ENCODE measurements at places on chromosomes 6 and 20.
A peak's percentile ranks its signal among the peaks of the same experiment; 100 is the strongest.

DNA sequence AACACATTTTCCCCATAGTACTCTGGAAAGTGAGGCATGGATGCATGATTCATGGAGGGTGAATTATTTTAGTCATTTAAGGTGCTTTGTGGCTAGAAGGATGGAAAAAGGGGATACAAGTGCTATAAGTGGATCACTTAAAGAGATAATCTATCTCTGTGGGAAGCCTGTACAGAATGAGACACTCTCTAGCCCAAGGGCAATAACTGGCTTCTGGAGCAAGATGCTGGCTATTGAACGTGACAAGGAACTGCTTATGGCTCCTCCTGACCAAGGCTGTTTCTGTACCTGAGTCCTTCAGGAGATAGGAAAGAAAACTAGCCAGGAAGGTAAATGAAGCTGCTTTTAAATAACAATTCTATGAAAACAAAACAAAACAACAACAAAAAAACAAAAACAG lies 590.7 kb downstream of the EYS start:
- DNase-seq = no peak

DNA sequence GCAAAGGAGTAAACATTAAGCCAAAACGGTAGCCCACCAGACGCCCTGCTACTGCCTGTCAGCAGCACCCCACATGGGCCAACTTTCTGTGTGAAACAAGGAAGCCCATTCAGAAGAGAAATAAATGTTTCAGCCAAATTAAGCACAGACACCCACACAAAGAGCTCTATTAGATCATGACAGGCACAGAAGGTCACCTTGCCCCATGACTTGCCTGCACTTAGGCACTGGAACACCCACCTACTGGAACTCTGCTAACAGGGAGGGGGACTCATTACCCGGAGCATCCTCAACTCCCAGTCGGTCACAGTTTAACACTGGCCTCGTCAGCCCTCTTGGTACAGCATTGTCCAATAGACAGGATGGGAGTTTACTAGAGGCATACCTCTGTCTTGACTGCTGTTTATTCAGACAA lies 31.8 kb downstream of the GFOD1 start:
- no peak for DNase-seq

DNA sequence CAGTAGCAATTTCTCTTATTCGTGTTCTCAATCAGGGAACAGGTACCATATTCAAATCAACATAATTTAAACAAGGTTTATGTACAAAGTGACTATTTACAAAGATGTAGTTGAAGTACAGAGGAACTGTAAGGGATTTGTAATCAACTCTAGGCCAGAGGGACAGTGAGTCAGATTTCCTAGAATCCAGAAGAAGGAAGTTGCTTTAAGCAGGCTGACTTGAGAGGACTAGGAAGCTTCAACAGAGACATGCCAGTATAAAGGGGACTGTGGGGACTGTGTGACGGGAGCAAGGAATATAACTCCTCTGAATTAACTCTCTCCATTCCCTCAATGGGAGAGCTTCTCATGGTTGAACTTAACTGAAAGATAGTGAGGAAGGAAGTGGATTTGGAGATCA lies 427.4 kb upstream of the JAG1 start:
- DNase-seq = no peak

- DNase-seq = no peak
Observed at GRCh38 chr20:2820896-2821869, 5.0 kb downstream of the TMEM239 start.

- DNase-seq = no peak
Observed at GRCh38 chr20:22502731-22503191, 81.6 kb downstream of the FOXA2 start.

DNA sequence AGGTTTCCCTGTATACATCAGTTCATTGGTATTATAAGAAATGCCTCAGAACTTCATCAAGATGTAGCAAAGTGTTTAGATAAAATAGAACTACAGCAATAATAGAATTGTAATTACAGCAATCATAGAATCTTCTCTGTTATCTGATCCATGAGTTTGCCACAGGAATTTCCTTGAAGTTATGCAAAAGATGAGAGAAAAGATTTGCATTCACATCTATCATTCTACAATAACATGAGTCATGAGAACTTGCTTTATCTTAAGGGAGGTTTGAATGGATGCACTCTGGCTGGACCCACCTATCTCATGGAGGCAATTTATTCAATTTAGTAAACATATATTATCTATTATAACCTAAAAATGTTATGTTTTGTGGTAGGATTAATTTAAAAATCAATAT lies 329.8 kb upstream of the EPHA7 start:
- no peak for DNase-seq

DNA sequence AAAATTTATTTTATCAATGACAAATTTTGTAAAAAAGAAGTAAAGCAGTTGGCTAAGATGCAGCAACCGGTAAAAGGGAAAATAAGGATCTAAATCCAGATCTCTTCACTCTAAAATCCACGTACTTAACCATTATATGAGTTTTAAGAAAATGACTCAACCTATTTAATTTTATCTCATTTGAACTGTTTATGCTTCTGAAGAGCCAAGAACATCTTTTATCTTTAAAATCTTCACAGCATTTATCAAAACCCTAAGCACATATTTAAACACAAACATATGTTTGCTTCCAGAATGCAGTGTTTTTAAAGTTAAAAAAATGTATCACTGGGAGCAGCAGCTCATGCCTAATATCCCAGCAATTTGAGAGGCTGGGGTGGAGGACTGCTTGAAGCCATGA lies 339.2 kb downstream of the NKAIN2 start:
- no peak for DNase-seq

GRCh38 chr6:116468293-116468692 lies 7.1 kb downstream of the CALHM6 start:
- no peak for DNase-seq

- peak; percentile 28 for DNase-seq
Observed at GRCh38 chr20:34515484-34516246, 557 bp upstream of the DYNLRB1 start.

GRCh38 chr20:4883051-4883450 lies 118.3 kb downstream of the SLC23A2 start:
- DNase-seq = no peak

DNA sequence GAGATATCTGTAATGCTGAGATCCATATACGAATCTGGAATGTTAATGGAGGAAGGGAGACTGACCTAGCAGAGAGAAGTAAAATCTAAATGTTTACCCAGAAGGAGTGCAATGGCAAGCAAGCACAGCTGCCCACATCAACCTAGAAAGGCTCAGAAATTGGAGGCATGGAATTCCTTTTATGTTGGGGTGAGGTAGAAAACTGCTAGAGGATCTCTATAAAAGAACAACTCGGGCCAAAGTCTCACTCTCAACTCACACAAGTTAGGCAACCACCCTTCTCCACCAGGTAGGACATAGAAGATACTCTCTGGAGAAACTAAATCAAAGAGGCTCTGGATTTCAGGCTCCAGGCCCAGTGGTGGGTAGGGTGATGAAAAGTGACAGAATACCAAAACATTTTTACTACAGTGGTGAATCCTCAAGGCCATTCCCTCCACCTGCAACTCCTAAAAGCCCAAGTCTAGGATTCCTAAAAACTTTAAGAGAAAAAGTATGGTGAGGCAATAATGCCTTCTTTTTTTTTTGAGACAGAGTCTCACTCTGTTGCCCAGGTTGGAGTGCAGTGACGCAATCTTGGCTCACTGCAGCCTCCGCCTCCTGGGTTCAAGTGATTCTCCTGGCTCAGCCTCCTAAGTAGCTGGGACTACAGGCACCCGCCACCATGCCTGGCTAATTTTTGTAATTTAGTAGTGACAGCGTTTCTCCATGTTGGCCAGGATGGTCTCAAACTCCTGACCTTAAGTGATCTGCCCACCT lies 9.5 kb upstream of the ADGRG6 start:
- DNase-seq = no peak

GRCh38 chr6:162100096-162100495 lies 627.5 kb downstream of the PRKN start:
- DNase-seq = no peak

DNA sequence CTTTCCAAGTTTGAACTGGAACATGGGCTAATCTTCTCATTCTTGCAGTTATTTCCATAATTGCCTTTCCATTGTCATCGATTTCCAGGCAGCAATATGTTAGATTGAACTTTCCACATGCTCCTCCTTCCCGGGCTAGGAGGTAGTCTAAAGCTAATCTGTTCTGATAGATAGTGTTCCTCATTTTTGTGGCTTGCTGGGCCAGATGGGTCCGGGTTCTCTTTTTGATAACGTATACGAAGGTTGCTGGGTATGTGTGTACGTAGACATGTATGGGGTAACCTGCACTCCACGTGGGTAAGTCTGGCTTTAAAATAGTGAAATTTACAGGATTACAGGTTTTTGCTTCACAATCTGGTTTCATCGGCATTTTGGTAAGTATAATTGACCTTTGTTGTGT lies 14.0 kb upstream of the GMPR start:
- DNase-seq = no peak

GRCh38 chr20:49616154-49617007 lies 48.4 kb upstream of the PTGIS start:
- no peak for DNase-seq

- no peak for DNase-seq
Observed at GRCh38 chr6:91485047-91485446, 898.2 kb upstream of the MAP3K7 start.

DNA sequence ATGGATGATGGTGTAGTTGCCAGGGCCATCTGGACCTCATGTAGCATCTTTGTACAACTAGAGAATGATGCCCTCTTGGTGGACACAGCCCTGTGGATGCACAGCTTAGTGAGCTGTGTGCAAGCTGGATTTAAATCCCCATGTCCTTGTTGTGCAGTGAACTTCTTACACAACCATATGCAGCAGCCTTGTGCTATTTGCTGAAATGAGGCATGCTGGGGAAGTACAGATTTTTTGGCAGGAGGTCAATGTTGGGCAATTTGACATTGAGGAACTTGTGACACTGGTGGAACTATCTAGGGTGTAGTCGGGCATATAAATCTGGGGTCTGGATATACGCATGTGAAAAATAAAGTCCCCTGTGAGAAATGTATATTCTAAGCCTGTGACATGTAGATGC lies 5.8 kb upstream of the CDC5L start:
- no peak for DNase-seq

DNA sequence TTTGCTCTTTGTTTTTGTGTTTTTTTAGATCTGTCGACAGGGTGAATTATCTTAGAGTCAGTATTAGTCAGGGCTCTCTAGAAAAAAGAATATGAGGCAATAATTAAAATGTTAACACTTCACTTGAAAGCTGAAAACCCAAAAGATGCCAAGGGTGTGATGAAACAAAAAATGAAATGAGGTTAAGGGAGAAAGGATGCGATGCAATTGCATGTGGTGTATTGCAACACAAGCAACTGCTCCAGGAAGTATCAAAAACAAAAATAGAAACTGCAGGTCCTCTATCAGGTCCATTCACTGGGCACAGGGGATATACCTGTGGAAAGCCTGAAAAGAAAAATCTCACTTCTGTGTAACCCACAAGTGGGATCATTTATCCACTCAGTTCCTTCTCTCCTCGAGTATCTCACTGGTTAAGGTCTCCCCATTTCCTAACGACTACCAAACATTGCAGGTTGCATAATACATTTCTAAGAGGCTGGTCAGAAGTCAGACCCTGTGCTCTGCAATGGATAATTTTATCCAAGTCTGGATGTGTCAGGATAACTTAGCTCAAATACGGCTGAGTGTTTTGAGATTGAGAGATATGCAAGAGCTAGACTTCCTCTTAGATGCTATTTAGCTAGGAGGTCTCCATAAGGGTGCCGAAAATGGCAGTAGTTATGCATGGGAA lies 257.7 kb upstream of the GJE1 start:
- DNase-seq = no peak

DNA sequence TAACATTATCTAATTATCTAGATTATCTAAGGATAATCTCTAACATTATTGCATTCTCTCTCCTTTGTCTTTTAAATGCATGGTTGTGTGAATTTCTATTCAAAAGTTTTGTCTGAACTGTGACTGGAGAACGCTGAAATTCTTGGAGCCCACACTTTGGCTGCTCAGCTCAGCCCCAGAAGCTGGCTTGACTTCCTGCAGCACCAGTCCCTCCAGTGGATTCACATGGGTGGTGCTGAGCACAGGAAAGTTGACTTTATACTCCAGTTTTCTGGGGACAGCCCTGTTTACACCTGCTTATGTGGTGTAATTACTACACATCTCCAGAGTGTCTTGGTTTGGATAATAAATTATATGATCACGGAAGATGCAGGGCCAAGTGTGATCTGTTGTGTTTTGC lies 255.1 kb upstream of the NOX3 start:
- DNase-seq = no peak

- DNase-seq = no peak
Observed at GRCh38 chr6:141347086-141347485, 785.6 kb upstream of the GJE1 start.

- no peak for DNase-seq
Observed at GRCh38 chr6:15065261-15065989, 180.4 kb upstream of the JARID2 start.

- DNase-seq = no peak
Observed at GRCh38 chr6:14985366-14985765, 260.5 kb upstream of the JARID2 start.

GRCh38 chr6:38155144-38155543 lies 335.6 kb downstream of the ZFAND3 start:
- no peak for DNase-seq

DNA sequence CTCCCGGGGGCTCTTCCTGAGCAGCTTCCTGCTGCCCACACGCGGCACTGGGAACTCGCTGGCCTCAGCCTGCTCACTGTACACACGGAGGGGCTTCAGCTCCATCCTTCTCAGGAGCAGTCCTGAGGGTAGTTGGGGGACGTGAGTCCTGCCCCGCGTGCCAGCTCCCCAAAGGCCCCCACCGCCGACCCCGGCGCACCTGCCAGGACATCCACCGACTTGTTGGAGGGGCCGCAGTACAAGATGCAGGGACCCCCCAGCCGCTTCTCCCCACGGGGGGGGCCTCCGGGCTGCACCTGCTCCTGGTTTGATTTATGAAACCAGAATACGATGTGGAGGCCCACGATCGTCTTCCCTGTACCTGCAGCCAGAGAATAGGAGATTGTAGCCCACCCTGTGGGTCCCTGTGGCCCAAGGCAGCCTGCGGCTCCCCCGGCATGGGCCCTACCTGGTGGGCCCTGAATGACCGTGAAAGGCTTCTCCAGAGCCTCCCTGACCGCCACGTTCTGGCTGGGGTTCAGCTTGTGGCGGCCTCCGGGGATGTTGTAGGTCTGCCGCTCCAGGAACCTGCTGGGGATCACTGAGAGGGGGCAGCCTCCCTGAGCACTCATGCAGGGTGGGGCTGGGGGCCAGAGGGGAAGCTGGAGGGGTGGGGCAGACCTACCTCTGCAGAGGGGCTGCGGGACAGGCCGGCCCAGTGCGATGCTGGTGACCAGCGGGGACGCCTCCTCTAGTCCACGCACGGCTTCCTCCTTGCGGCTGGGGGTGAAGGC lies 7.9 kb downstream of the FNDC11 start:
- no peak for DNase-seq
